Activated B cell treated with CpG ODN at 0.5 μM for 24 hours (primary cell): ENCODE measurements at places on chromosomes 12 and 14. TPM values are rescaled to one million over a fixed set of nuclear protein-coding genes. Genes with fewer than 3 reads are reported as not detected.
A peak's percentile ranks its signal among the peaks of the same experiment; 100 is the strongest.

The BEGAIN gene
- not detected in 2 replicates for total RNA-seq

The KRT2 gene
- not detected in 2 replicates for total RNA-seq

The CLEC2A gene
- total RNA-seq, result not detected in 2 replicates

The CCDC38 gene
- 0.09 and 0.42 TPM in 2 replicates for total RNA-seq

The SLC39A5 gene
- 0.37 and 1.00 TPM in 2 replicates for total RNA-seq

The RAD9B gene
- 1.2 and 1.3 TPM in 2 replicates for total RNA-seq

The RAN gene
- total RNA-seq, result 748 and 757 TPM in 2 replicates

The MLF2 gene
- 102 and 105 TPM in 2 replicates for total RNA-seq

The DNM1L gene
- total RNA-seq, result 67.8 and 83.1 TPM in 2 replicates

DNA sequence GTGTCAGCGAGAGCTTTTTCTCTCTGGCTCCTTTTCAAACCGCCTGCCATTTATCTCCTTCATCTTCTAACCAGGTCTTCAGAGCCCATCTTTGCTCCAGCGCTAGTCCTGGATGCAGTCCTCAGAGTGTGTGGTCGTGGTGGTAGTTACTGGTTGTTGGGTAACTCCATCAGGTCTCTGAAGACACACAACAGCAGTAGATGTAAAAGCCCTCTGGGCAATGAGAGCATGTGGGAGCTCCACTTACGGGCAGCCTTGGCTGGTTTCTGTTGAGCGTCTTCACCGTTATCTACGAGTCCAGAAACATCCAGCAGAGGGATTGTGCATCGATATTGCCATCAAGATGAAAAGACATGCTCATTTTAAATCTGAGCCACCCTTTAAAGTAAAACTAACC lies 61.2 kb downstream of the FBXL14 start:
- DNase-seq, result no peak

- no peak for DNase-seq
Observed at GRCh38 chr12:128745772-128746689, 77.7 kb downstream of the SLC15A4 start.

DNA sequence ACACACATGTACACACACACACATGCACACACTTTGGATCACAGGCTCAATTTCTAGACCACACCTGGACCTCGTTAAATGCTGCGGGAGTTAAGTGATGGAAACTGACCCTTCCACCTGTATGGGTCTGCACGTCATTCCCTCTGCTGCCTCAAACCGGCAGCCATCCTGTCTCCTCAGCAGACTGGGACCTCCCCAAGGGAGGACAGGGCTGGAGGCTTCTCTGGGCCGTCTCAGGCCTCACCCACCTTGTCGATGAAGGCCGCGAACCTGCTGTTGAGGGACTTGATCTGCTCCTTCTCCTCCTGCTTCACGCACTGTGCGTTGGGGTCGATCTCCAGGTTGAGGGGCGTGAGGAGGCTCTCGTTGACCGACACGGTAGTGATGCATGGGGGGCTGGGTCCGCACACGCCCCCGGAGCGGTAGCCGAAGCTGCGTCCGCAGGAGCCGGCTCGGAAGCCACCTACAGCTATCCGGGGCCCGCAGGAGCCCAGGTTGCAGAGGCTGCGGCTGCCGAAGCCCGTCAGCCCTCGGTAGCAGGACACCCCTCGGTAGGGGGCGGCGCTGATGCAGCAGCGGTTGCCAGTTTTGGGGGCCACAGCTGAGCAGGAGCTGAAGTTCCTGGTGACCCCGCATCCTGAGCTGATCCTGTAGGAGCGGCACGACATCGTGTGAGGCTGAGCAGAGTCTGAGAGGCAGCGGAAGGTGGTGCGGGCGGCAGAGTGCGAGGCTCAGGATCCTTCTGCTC lies at the start of gene KRT85:
Gene KRT85 (minus strand): TSS at position 744 of the 748 bp plus-strand sequence. CDS start 76 bp downstream, at position 668.
- DNase-seq, result no peak

GRCh38 chr12:129552996-129553750 lies 350.7 kb downstream of the TMEM132D start:
- DNase-seq, result no peak

DNA sequence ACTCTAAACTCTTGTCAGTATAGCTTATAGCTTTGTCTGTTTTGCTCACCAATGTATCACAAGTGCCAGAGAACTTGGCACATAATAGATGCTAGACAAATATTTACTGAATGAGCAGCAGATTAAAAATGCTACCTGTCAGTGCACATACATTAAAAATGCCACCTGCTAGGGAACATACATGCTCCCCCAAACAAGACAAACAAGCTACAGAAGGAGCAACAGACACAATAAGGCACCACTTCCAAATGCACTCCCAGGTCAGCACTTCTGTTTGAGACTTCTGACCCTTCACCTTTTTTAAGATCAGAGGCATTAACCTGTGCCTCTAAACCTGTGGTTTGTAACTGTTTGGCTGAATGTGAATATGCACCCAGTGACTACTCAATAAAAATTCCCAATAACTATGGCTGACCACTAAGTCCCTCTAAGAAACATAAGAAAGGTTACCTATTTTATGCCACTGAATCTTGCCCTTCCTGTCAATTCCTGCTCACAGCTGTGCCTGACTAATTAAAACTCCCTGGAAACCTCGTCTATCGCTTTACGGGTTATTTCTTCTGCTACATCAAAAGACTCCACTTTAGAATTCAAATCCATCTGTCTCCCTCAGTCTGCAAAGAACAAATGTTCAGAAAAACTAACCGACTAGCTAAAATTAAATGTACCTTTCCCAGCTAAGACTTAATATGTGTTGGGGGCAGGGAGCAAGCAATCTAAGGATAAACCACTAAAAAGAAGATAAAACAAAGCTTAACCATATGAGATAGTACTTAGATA lies 41.0 kb downstream of the HECTD4 start:
- DNase-seq, result no peak

DNA sequence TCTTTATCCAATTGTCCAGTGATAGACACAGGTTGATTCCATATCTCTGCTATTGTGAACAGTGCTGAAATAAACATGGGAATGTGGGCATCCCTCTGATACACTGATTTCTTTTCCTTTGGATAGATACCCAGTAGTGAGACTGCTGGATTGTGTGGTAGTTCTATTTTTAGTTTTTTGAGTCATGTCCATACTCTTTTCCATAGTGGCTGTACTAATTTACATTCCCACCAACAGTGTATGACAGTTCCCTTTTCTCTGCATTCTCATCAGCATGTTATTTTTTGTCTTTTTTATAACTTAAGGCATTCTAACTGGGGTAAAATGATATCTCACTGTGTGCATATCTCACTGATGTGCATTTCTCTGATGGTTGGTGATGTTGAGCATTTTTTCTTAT lies 24.8 kb upstream of the VASH1 start:
- DNase-seq, result no peak

DNA sequence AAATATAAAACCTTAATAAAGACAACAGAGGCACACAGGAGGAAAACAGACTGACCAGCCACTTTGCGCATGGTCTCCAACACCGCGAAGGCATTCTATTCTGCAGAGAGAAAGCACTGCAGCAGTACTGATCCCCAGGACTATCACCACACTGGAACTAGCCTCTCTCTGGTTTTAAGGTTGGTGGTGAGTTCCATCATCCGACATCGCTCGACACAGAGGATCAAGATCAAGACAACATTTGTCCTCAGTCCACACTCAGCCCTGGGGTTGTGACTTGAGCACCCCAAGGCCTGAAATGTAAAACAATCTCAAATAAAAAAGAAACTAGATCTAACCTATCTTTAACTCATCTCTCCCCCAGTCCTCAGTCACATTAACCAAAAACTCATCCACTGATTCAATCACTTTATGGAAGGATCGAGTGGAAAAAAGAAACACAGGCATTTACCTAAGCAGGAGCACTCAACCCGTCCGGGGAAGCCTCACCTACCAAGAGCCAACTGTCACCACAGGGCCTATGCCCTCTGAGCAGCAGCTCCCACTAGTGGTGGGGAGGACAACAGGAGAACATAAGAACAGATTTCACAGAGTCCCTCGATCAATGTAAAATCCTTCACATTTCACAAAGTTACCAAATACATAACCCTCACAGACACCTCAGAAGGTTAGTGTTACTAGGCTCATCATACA lies 17.7 kb downstream of the STXBP6 start:
- DNase-seq, result no peak

DNA sequence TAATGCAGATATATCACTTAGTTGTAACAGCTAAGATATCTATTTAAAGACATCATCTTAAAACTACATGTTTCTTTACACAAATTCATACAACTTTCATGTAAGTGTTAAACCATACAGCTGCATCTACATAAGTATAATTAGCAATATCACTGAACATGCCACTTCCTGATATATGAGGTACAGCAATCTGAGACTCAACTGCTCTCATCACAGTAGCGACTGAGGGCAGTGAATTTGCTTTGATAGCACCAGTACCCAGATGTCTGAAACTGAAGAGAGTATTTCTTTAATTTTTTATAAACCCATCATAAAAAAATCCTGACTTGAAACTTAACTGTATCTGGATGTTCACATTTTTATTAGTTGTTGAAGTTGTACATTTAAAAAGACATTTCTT lies 34.7 kb upstream of the NUAK1 start:
- no peak for DNase-seq

DNA sequence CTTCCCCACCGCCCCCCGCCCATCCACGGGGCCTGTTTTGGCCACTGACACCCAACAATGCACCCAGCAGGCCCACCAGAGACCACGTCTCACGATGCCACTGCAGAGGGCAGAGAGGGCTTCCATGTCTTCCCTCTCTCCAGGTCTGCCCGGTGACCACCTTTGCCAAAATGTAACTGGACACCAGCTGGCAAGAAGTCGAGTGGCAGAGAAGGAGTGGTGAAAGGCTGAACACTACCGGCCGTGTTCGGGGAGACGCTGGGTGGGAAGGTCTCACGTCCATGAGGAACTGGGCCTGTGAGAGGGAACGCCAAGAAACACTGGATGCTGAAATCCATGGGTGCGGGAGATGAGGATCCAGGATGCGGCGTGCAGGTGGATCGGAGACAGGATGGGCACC lies 308.2 kb downstream of the ADGRD1 start:
- DNase-seq, result no peak

DNA sequence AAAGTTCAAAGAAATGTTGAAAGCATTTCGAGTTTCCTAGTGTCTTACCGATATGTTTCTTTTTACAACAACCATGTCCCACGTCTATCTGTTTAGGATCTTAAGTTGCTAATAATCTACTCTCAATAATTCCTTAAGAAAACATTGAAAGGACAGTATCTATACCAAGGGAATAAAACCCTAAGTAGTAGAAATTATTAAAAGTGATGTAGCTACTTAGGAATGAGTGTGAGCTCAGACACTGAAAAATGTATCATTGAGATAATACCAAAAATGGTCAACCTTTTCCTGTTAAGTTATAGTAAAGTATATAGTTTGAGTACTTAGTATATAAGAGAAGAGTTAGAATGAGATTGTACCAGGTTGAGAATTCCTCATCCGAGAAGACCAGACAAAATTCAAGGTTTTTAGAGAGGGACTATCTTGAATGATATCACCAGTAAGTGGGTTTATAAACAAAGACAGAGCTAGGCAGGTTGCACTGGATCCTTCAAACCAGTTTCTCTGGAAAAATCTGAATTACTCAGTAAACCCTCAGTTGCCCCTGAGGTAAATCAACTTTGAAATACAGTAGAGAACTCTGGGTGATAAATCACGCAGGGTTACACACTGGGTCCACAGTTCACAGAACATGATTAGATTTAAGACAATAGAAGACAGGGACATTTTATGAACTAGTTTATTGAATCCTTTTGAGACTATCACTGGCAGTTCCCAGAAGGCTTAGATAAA lies 96.8 kb downstream of the ERGIC2 start:
- DNase-seq, result no peak

GRCh38 chr14:68395604-68396003 lies 397.3 kb downstream of the ZFP36L1 start:
- DNase-seq, result no peak

DNA sequence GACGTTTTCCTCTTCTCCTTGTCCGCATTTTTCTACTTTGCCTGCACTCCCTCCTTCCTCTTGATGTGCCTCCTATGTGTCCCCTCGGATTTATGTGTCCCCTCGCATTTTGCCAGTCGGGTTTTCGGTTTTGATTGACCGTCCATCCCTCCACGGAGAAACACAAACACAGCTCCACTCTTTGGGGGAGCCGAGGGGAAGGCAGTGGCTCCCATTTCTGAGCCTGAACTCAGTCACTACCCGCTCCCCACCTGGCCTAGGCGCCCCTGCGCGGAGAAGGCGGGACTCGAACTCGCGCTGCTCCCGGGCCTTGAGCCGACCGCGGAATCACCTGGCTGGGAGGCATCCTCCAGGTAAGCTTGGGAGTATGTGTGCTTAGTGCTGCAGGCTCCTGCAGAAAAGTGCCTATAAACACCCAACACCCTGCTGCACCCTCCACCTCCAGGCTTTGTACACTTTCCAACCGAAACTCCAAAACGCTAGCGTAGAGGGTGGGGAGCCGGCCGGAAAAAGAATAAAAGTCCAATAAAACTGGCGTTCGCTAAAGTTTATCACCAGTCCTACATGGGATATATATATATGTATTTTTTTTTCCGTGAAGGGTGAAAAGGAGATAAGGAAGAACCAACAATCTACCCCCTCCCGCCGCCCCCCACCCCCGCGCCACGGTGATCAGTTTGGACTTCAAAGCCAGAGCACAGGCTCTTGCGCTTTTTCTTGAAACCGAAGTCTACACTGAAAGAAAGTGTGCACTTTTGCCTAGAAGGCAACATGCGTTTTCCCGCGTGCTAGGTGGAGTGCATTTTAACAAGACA lies 3.3 kb upstream of the CCND2 start:
- peak; percentile 45 for DNase-seq

- DNase-seq, result no peak
Observed at GRCh38 chr14:82009076-82009475, 475.4 kb upstream of the SEL1L start.

DNA sequence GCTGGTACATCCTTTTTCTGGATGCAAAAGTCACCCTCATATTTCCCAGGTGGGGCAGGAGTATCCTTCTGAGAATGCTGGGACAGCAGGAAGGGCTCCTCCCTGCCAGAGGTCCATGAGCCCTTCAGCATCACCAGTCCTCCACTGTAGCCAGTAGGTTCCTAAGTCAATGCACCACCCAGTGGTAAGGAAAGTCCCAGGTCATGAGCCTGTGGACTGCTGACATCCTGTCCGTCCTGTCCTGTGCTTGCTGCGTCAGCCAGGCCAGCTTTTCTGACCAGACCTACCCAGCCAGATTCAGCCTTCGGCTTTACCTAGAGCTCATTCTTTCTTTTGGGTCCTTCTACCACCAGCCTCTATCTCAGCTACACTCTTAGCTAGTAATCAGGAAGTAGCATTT lies 23.0 kb upstream of the ACTN1 start:
- DNase-seq, result no peak

DNA sequence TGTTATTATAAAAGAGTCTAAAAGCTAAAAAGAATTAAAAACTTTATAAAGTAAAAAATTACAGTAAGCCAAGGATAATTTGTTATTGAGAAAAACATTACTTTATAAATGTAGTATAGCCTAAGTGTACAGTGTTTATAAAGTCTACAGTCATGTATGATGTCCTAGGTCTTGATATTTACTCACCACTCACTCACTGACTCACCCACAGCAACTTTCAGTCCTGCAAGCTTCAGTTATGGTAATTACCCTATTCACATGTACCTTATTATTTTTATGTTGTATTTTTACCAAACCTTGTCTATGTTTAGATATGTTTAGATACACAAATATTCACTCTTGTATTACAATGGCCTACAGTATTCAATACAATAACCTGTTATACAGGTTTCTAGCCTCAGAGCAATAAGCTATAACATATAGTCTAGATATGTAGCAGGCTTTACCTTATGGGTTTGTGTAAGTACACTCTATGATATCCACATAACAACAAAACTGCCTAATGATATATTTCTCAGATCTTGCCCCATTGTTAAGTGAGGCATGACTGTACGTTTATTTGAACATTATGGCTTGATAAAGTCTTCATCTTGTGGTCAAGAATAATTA lies 113.7 kb upstream of the KITLG start:
- no peak for DNase-seq

- DNase-seq, result no peak
Observed at GRCh38 chr12:132494294-132495164, 4.6 kb downstream of the FBRSL1 start.
